K562 (cell line): ENCODE measurements at places on chromosomes 11 and 22. TPM values are rescaled to one million over a fixed set of nuclear protein-coding genes. Genes with fewer than 3 reads are reported as not detected.
A peak's percentile ranks its signal among the peaks of the same experiment; 100 is the strongest.

DNA sequence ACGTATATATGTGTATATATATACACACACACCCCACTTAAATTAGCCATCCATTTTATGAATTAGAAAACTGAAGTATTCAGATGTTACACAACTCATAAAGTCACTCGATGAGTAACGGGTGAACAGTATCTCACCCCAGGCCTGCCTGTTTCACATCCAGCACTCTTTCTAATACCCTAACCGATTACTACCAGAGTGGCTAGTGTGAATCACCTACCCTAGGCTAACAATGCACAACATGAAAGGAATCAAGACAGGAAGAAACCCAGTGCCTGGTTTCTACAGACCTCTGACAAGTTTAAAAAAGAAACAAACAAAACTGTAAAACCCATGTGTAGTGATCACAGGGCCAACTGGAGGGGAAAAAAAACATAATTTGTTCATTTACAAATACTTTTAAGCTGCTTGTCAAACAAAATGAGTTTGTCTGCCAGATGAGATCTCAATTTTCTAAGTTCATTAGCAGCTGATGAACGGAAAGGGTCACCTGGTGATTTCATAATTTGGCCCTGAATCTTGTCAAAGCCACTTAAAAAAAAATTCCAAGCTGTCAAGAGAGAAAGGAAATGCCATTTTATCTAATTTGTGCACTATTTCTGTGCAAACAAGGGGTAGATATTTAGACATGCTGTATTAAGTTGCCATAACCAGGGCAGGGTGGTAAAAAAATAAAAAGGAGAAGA lies 134.8 kb downstream of the LARGE1 start:
- H3K36me3 ChIP-seq: no peaks in the 10 kb centered on the region
- H3K4me3 ChIP-seq: no peak overlapping the region
- H3K4me1 ChIP-seq: no peaks in the 10 kb centered on the region
- DNase-seq: no peak
- no peaks in the 10 kb centered on the region for H3K27me3 ChIP-seq

DNA sequence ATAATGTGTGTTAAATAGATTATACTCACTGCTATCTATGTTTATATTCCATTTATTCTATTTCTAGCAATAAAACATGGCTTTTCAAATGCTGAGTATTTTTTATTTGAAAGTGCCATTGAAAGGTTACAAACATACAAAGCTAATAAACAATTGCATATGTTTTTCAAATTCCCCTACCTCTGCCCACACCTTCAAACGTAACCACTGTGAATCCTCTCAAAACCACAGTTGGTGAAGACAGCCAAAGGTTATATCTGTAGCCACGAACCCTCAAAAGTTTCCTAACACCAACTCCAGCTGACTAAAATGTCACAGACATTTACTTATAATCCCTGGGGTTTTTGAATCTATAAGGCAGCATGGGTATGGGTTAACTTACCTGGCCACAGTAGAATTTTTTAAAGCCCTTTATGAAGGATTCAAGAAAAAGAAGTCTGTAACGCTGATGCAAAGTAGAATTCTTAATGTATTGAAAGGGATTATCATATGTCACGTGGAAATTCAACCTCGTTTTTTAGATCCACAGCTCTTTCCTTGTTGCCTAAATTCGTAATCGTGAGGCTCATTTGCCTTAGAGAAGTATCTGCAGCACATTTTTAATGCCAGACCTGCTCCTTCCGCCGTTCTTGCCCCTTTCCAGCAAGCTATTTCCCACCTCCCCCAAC lies 122.5 kb upstream of the ZC3H12C start:
- no peak overlapping the region for H3K27ac ChIP-seq
- H3K27me3 ChIP-seq: no peaks in the 10 kb centered on the region
- no peak for DNase-seq
- H3K36me3 ChIP-seq: no peaks in the 10 kb centered on the region

DNA sequence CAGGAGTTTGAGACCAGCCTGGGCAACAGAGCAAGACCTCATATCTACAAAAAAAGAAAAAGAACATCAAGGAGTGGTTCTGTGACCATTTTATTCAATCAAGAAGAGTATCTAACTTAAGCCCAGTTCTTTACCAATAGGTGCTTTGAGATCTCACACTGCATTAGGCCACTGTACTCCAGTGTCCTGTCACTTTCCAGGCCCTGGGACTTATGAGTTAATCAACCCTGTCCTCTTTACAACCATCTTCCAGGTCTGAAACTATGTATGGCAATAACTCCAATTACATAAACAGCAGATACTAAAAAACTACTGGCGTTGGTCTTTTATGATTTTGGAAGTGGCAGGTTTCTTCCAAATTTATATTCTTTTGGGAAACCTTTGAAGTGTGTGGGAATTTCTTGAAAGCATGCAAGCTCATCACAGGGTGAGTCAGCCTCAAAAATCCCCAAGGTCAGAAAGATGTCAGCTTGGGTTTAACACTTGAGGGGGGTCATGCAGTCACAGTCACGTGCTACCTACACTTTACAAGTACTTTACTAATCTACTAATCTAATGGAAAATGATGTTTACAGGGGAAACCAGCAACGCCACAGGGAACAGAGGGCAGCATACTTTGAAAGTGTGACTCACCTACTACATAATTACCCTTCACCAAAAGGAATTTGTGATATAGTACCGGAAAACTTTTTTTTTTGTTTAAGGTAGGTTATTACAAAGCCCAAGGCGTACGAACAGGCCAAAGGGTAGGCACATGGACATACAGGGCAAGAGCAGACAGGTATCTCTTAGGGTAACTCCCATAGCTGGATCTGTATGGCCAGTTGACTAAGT lies 15.6 kb downstream of the PISD start:
- H3K27me3 ChIP-seq: no peaks in the 10 kb centered on the region
- peak; percentile 26 for DNase-seq
- peaks cover 26% of the 10 kb centered on the region; the same call in 2 of the 3 replicates for H3K36me3 ChIP-seq
- no peak overlapping the region for H3K4me3 ChIP-seq
- H3K27ac ChIP-seq: 0 out of 3 replicates have a peak overlapping the region, but pooled peaks have one; percentile 39

DNA sequence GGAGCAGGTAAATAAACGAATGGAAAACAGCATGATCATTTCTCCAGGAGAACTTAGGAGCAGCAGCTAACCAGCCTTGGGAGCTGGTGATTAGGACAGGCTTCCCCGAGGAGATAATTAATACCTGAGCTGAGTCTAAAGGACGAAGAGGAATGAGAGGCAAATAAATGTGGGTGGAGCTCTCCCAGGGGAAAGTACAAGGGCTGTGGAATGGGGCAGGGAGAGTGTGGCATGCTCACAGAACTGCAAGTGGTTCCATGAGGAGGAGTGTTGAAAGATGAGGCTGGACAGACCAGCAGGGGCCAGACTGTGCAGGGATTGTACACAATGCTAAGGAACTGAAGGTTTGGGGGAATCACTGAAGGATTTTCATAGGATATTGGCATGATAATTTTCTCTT lies 14.2 kb upstream of the TLCD5 start:
- no peak overlapping the region for H3K27ac ChIP-seq
- DNase-seq: no peak
- no peaks in the 10 kb centered on the region for H3K36me3 ChIP-seq
- peaks cover 49% of the 10 kb centered on the region for H3K27me3 ChIP-seq
- H3K4me1 ChIP-seq: peaks cover 5% of the 10 kb centered on the region; the same call in 1 of the 3 replicates

DNA sequence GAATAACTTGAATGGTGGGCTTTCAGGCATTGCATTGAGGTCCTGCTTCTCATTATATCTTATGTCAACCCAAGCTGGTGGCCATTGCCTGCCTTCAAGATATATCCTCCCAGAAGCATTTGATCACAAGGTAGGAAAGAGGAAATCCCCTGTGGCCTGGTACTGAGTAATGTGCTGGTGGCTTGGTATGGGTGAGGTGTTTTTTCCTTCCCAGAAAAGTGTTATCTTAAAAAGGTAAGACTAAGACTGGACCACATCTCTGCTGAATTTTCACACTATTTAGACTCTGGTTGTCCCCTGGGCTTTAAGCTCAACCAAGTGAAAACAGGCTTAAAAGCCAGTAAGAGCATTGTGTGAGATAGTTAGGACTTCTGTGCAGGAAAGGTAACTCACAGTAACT lies 3.7 kb downstream of the INSC start:
- DNase-seq: no peak
- H3K4me1 ChIP-seq: no peaks in the 10 kb centered on the region
- no peaks in the 10 kb centered on the region for H3K36me3 ChIP-seq
- peaks cover 11% of the 10 kb centered on the region for H3K27me3 ChIP-seq

DNA sequence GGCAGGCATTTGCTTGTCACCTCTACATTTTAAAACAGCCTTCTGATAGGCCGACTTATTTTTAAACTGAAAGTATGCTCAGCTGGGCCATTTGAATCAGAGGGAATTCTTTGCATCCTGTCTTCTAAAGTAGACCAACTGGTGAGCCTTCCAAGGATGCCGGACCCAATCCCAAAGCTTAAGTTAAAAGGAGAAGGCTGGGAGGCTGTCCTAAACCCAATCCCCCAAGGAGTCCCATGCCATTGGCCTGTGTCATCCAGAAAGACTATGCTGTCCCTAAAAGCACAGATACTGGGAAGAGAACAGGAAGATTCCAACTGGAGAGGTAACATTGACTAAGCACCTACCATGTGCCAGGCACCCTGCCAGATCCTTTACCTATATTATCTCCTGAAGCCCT lies 18.0 kb downstream of the TENM4 start:
- H3K4me3 ChIP-seq: no peak overlapping the region
- no peaks in the 10 kb centered on the region for H3K36me3 ChIP-seq
- no peaks in the 10 kb centered on the region for H3K27me3 ChIP-seq
- no peaks in the 10 kb centered on the region for H3K4me1 ChIP-seq
- no peak overlapping the region for H3K27ac ChIP-seq
- DNase-seq: no peak

DNA sequence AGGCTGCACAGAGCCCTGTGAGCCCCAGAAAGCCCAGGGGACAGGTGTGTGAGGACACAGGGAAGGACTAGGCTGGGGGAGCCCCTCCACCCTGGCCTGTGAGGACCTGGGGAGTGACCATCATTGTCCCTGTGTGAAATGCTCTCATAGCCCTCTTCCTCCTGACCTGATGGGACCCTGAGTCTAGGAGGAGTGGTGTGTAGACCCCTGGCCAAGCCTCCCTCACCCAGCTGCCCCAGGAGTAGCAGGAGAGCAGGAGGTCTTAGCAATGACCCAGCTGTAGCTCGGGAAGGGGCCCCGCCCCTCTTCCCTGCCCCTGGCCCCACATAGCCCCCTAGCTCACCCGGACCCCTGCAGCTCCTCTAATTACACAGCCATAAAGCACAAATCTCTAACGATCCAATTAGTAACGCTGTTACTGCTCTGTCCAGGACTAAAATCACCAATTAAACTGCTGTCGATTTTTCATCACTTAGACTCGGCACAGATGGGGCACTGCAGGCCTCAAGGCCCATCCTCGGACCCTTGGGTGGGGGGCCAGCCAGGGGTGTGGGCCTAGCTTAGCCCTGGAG lies 6.6 kb upstream of the CABP7 start:
- no peak for DNase-seq
- H3K4me1 ChIP-seq: no peaks in the 10 kb centered on the region; the same call in none of the 2 replicates
- H3K27me3 ChIP-seq: no peaks in the 10 kb centered on the region; the same call in 2 of the 3 replicates
- no peak overlapping the region for H3K4me3 ChIP-seq
- no peak overlapping the region for H3K27ac ChIP-seq

DNA sequence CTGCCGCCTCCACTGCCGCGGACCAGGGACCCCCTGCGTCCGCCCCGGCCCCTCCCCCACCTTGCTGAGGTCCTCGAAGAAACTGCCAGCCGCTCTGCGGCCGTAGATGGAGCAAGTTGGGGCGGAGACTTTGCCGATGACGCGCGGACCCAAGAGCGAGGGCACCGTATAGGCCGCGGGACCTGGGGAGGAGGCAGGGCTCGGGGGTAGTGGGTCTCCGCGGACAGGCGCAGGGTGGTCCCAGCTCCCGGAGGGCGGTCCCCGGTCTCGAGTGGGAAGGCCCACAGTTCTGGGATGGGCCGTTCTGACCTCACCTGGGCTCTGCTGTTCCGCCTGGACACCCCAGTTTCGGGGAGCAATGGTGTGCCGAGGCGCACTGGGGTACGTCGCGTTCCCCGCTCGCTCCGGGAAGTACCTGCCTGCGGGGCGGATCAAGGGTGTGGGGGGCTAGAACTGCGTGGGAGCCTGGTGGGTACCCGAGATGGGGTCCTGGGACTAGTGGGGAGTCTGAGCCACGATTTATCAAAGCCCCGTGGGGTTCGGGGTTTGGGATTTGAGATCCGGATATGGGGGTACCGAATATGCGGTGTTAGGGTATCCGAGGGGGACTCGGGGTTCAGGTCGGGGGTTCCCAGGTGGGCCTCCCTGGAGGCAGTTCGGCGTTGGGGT lies 1.2 kb upstream of the TYMP start:
- H3K27ac ChIP-seq: no peak overlapping the region
- peaks cover 51% of the 10 kb centered on the region for H3K4me1 ChIP-seq
- H3K4me3 ChIP-seq: no peak overlapping the region
- no peak for DNase-seq
- H3K36me3 ChIP-seq: no peaks in the 10 kb centered on the region

DNA sequence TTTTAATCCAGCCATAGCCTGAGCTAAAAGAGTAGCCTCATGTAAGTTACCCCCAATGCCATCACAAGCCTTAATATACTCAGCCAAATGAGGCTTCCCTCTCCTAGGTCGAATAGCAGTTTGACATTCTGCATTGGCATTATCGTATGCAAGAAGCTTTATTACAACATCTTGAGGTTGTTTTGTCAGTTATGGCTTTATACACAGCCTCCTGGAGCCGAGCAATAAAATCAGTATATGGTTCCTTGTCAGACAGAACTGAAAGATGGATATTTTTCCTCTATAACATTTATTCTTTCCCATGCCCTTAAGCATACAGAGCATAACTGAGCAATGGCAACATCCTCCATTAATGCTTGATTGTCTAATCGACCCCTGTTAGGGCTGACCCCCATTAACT lies 5.4 kb upstream of the DNAJB13 start:
- H3K4me3 ChIP-seq: no peak overlapping the region
- H3K36me3 ChIP-seq: no peaks in the 10 kb centered on the region
- no peaks in the 10 kb centered on the region; the same call in 2 of the 3 replicates for H3K27me3 ChIP-seq
- H3K4me1 ChIP-seq: no peaks in the 10 kb centered on the region; the same call in 2 of the 3 replicates
- DNase-seq: no peak

GRCh38 chr11:85540181-85540580 lies 87.0 kb downstream of the DLG2 start:
- H3K4me3 ChIP-seq: no peak overlapping the region
- no peaks in the 10 kb centered on the region for H3K36me3 ChIP-seq
- no peaks in the 10 kb centered on the region for H3K4me1 ChIP-seq
- no peaks in the 10 kb centered on the region for H3K27me3 ChIP-seq
- DNase-seq: no peak

- H3K4me1 ChIP-seq: no peaks in the 10 kb centered on the region
- no peak for DNase-seq
- no peak overlapping the region for H3K4me3 ChIP-seq
- no peak overlapping the region for H3K27ac ChIP-seq
- H3K27me3 ChIP-seq: no peaks in the 10 kb centered on the region
These were observed 53.8 kb downstream of the PAX6 start for GRCh38 chr11:31757260-31757835.

- H3K4me1 ChIP-seq: peaks cover 9% of the 10 kb centered on the region
- H3K36me3 ChIP-seq: no peaks in the 10 kb centered on the region
- H3K27ac ChIP-seq: no peak overlapping the region
- no peak for DNase-seq
- H3K4me3 ChIP-seq: no peak overlapping the region
These were observed 1.7 kb upstream of the SORL1 start for GRCh38 chr11:121450401-121450800.

GRCh38 chr11:56089697-56090096 lies 3.4 kb upstream of the OR8I2 start:
- H3K4me1 ChIP-seq: no peaks in the 10 kb centered on the region
- DNase-seq: no peak
- no peaks in the 10 kb centered on the region for H3K36me3 ChIP-seq
- H3K4me3 ChIP-seq: no peak overlapping the region
- H3K27ac ChIP-seq: no peak overlapping the region
- no peaks in the 10 kb centered on the region for H3K27me3 ChIP-seq

Gene TBX10
- not detected in 2 replicates for polyA plus RNA-seq

Gene SNX32
- not detected in 2 replicates for polyA plus RNA-seq

Gene GUCY1A2
- polyA plus RNA-seq: 0.20 TPM in 1 of 2 replicates, not detected in the other

Gene PYGM
- 0.55 and 0.68 TPM in 2 replicates for polyA plus RNA-seq

Gene TBC1D10A
- polyA plus RNA-seq: 5.8 and 7.9 TPM in 2 replicates

Gene ANO9
- 10.7 and 10.8 TPM in 2 replicates for polyA plus RNA-seq

Gene GDPD5
- polyA plus RNA-seq: 17.0 and 20.4 TPM in 2 replicates

Gene LINC01488
- polyA plus RNA-seq: not detected in 2 replicates

Gene THY1
- not detected in 2 replicates for polyA plus RNA-seq
